ENCODE measurements at places on chromosomes 7 and 10. TPM values are rescaled to one million over a fixed set of nuclear protein-coding genes. Genes with fewer than 3 reads are reported as not detected.

DNA sequence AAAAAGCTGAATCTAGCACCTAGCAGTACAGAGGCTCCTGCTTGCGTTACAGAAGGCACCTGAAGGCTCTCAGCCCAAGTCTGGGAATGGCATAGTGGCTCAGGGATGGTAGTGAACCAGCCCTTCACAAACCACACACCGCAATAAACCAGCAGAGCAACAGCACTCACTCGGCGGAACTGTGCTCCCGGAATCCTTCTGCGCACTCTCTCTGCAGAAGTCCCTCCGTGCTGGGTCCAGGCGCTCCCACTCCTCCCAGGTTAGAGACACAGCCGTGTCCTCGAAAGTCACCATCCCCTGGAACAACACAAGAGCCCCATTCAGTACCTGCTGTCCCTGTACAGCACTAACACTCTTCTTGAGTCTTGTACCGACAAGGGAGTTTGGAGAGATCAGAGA is 1.5 kb downstream of the ZNF394 start:
- H3K4me1 ChIP-seq: peaks cover 20% of the 10 kb centered on the region
- H3K4me3 ChIP-seq: peak overlapping the region; percentile 75
- no peak for DNase-seq
- H3K27me3 ChIP-seq: no peaks in the 10 kb centered on the region
- H3K27ac ChIP-seq: no peak overlapping the region
- peaks cover 21% of the 10 kb centered on the region for H3K36me3 ChIP-seq

- no peak overlapping the region for H3K4me3 ChIP-seq
- H3K27ac ChIP-seq: no peak overlapping the region
- no peaks in the 10 kb centered on the region for H3K4me1 ChIP-seq
Observed at GRCh38 chr7:98795741-98796493, 73.9 kb downstream of the TMEM130 start.

- no peak overlapping the region for H3K27ac ChIP-seq
- no peaks in the 10 kb centered on the region for H3K36me3 ChIP-seq
- no peaks in the 10 kb centered on the region for H3K27me3 ChIP-seq
- H3K4me1 ChIP-seq: no peaks in the 10 kb centered on the region
- H3K4me3 ChIP-seq: no peak overlapping the region
Observed at GRCh38 chr7:96739609-96740008, 30.0 kb upstream of the SEM1 start.

DNA sequence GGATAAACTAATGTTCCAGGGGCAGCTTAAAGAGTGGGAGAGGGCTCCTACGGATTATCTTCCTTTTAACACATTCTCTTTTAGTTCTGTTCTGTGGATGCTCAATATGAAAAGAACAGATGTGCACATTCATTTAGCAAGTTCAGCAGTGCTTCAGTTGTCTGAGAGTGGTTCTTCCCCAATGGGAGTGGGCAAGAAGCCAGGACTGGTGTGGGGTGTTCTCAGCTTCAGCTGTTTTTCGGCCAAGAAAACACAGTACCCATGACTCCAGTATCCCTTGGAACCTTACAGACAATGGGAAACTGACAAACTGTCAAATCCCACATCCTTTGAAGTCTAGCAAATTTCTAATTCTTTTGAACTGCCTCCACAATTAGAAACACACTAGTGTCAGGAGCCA is 71.5 kb upstream of the LRRC17 start:
- no peaks in the 10 kb centered on the region for H3K36me3 ChIP-seq
- no peaks in the 10 kb centered on the region for H3K27me3 ChIP-seq
- no peak for DNase-seq
- H3K4me1 ChIP-seq: no peaks in the 10 kb centered on the region
- no peak overlapping the region for H3K4me3 ChIP-seq

- no peak for DNase-seq
- H3K27ac ChIP-seq: no peak overlapping the region
- H3K36me3 ChIP-seq: no peaks in the 10 kb centered on the region
- H3K27me3 ChIP-seq: no peaks in the 10 kb centered on the region
Observed at GRCh38 chr10:78203915-78204818, 170.5 kb downstream of the RPS24 start.

GRCh38 chr7:18663321-18663720 is 167.8 kb downstream of the HDAC9 start:
- no peaks in the 10 kb centered on the region for H3K36me3 ChIP-seq
- no peaks in the 10 kb centered on the region for H3K4me1 ChIP-seq
- H3K27ac ChIP-seq: no peak overlapping the region
- no peaks in the 10 kb centered on the region for H3K27me3 ChIP-seq

DNA sequence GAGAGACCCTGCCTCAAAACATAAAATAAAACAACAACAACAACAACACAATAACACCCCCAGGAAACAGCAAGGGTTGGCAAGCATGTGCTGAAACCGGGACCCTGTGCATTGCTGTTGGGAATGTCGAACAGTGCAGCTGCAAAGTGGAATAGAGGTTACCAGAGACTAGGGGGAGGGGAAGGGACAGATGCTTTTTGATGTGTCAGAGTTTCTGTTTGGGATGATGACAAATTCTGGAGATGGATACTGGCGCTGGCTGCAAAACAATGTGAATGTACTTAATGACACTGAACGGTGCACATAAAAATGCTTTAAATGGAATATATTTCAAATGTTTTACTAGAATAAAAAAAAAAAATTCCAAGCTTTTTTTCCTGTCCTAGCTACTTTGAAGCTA is 241.8 kb downstream of the TEX36 start:
- H3K4me3 ChIP-seq: no peak overlapping the region
- no peak overlapping the region for H3K27ac ChIP-seq
- no peaks in the 10 kb centered on the region for H3K4me1 ChIP-seq
- no peak for DNase-seq

GRCh38 chr10:59361663-59362143 is 646 bp downstream of the FAM13C start:
- no peak for DNase-seq
- H3K4me3 ChIP-seq: peak overlapping the region; percentile 62
- H3K27me3 ChIP-seq: no peaks in the 10 kb centered on the region
- H3K36me3 ChIP-seq: no peaks in the 10 kb centered on the region
- peaks cover 12% of the 10 kb centered on the region for H3K4me1 ChIP-seq

DNA sequence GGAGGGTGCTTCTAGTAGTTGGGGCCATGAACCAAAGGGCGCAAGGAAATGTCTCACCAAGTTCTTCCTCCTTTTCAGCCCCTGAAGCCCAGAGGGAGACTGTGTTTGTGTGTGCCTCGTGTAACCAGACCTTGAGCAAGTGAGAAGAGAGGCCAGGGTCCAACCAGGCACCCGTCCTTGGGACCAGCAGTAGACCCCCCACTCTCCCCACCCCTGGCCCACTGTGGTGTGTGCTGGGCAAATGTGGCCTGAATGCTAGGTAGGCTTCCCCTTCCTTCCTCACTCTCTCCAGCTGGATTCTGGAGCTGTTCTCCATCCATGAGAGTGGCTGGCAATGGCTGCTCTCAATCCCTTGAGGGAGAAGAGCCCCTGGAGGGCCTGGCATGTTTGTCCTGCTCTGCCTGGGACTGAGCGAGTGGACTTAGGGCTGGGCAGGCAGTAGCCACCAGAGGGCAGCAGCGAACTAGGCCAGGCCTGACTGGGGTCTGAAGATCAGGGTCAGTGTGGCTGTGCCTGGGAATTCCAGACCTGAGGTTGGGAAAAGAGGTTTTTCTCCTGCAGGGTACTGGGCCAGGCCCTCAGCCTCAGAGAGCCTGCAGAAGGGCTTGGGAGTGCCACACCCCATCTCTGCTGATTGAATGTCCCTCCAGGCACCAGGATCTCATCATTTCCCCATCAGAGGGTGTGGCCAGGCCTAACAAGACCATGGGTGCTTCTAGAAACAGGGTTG is 12.5 kb downstream of the SFRP5 start:
- H3K27me3 ChIP-seq: no peaks in the 10 kb centered on the region
- DNase-seq: peak; percentile 85
- no peak overlapping the region for H3K27ac ChIP-seq

- H3K27ac ChIP-seq: no peak overlapping the region
- peaks cover 1% of the 10 kb centered on the region for H3K4me1 ChIP-seq
- DNase-seq: no peak
- no peaks in the 10 kb centered on the region for H3K36me3 ChIP-seq
- H3K4me3 ChIP-seq: no peak overlapping the region
Observed at GRCh38 chr10:30967650-30968410, 63.8 kb downstream of the ZNF438 start.

- H3K27me3 ChIP-seq: no peaks in the 10 kb centered on the region
Observed at GRCh38 chr10:99681553-99681952, 22.2 kb downstream of the ENTPD7 start.

Gene SDK1
- total RNA-seq: 0.47 TPM

Gene FKBP9
- total RNA-seq: 44.8 TPM

Gene WASL
- total RNA-seq: 18.2 TPM

Gene C7orf33
- total RNA-seq: not detected

Gene ZNF727
- total RNA-seq: 0.05 TPM

All from liver (tissue), 10 donors.